ENCODE measurements at places on chromosomes 13 and 19. TPM values are rescaled to one million over a fixed set of nuclear protein-coding genes. Genes with fewer than 3 reads are reported as not detected.

The ARRDC5 gene
- total RNA-seq, result not detected

The PTPRH gene
- 21.4 TPM for total RNA-seq

DNA sequence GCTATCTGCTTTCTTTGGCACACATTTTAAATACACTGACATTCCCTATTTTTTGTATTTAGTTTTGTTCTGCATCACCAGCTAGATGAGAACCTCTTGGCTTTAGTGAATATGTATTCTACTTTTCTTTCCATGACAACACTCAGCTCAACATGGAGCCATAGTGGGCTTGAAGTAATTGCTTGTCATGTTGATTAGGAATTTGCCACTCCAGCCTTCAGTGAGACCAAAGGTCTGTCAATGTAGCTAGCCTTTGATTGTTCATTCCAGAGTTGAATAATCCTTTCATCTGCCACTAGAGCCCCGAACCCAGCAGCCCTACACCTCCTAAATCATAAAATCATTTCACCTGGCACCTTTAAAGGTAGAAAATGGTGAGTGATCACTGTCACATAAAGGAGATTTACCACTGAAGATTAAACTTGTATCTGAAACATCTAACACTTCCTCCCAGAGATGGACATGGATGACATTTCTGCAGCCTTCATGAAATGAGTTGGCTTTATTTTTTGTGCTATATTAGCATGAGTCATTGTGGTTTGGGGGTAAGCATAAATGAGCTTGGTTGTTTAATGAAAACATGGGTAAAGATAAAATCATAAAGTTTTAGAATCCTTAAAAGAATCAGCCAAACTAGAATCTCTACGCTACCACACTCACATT is 29.2 kb upstream of the GARRE1 start:
- peak overlapping the region; percentile 6 for H3K27ac ChIP-seq

DNA sequence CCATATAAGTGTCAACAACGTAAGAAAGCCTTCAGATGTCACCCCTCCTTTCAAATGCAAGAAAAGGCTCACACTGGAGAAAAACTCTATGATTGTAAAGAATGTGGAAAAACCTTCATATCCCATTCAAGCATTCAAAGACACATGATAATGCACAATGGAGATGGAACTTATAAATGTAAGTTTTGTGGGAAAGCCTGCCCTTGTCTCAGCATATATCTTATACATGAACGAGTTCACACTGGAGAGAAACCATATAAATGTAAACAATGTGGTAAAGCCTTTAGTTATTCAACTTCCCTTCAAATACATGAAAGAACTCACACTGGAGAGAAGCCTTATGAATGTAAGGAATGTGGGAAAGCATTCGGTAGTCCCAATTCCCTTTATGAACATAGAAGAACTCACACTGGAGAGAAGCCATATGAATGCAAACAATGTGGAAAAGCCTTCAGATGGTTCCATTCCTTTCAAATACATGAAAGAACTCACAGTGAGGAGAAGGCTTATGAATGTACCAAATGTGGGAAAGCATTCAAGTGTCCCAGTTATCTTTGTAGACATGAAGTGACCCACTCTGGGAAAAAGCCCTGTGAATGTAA is 11.1 kb downstream of the ZNF844 start:
- no peak overlapping the region for H3K27ac ChIP-seq
- no peaks in the 10 kb centered on the region for H3K4me1 ChIP-seq
- 0 out of 2 replicates have a peak, but pooled peaks cover 3% of the 10 kb centered on the region for H3K36me3 ChIP-seq
- no peak for DNase-seq

GRCh38 chr13:39512687-39513086 is 90.3 kb downstream of the LHFPL6 start:
- no peak overlapping the region for H3K4me3 ChIP-seq
- no peak overlapping the region for H3K27ac ChIP-seq

DNA sequence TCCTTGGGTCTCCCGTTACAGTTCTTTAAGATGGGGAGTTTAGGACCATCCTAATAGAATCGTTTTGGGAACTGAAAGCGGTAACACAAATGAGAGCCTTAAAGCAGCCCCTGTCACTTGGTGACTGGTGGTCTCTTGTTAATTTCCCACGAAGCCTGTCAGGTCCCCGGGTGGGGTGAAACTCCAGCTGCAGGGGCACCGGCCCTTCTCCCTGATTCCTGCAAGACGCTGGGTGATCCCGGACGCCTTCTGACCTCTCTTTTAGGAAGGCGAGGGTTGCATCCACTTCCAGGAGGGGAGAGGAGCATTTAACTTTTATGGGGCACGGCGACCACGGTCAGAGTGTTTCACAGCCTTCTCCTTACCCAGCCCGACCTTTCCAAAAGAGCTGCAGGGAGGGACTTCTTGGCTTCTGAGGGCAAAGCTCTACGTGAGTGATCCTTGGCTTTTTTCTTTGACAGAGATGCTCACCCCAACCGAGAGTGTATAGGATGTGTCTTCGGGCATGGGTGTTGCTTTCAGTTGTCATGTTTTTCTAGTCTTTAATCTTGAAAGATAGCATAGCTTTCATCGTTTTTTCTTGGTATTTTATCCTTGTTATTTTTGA is 688 bp downstream of the ZNF225 start:
- H3K4me1 ChIP-seq, result peaks cover 14% of the 10 kb centered on the region
- no peak overlapping the region for H3K27ac ChIP-seq
- no peaks in the 10 kb centered on the region for H3K36me3 ChIP-seq
- peak overlapping the region; percentile 80 for H3K4me3 ChIP-seq
- no peaks in the 10 kb centered on the region for H3K27me3 ChIP-seq

DNA sequence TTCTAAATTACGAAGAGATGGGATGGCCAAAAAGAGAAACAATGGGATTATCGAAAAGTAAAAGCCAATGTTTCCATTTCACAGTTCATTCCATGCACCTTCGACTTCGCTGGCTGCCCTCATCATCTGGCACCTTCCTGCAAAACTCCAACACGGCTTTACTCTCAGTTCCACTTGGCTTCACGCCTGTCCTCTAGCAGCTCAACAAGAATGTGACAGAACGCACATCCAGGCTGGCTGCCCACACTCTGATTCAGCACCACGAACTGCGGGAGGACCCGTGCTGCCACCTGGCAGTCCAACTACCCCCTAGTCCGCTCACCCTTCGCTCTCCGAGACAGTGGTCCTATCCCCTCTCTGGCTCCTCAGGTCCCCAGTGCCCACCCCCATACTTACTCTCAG is 11.7 kb downstream of the ATP7B start:
- no peak overlapping the region for H3K27ac ChIP-seq
- no peak for DNase-seq
- H3K27me3 ChIP-seq, result no peaks in the 10 kb centered on the region
- H3K36me3 ChIP-seq, result no peaks in the 10 kb centered on the region
- H3K4me3 ChIP-seq, result no peak overlapping the region
- peaks cover 20% of the 10 kb centered on the region for H3K4me1 ChIP-seq

The ZNF296 gene
- total RNA-seq, result 3.1 TPM

The SIGLEC14 gene
- total RNA-seq, result not detected

DNA sequence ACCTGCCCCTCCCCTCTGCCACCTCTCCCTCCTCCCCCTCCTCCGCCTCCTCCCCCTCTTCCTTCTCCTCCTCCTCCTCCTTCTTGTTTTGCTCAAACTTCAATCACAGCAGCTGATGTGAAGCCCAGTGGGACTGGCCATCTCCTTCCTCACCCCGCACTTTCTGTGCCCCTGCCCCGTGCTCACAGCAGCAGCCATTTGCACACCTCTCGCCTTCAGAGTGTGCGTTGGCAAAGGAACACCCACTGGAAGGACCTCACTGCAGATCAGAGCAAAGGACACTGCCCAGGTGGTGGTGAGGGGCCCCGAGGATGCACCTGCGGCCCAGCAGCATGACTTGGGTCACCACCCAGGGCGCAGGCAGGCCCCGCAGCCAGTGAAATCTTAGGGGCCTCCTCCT is 98.8 kb downstream of the SOX1 start:
- no peaks in the 10 kb centered on the region for H3K4me1 ChIP-seq
- H3K36me3 ChIP-seq, result no peaks in the 10 kb centered on the region
- peaks cover 89% of the 10 kb centered on the region for H3K27me3 ChIP-seq
- no peak for DNase-seq
- H3K27ac ChIP-seq, result no peak overlapping the region

The TEX29 gene
- total RNA-seq, result not detected

GRCh38 chr19:1457031-1457739 is 7.3 kb downstream of the APC2 start:
- H3K4me3 ChIP-seq, result no peak overlapping the region
- DNase-seq, result no peak
- H3K27me3 ChIP-seq, result no peaks in the 10 kb centered on the region
- H3K4me1 ChIP-seq, result no peaks in the 10 kb centered on the region

DNA sequence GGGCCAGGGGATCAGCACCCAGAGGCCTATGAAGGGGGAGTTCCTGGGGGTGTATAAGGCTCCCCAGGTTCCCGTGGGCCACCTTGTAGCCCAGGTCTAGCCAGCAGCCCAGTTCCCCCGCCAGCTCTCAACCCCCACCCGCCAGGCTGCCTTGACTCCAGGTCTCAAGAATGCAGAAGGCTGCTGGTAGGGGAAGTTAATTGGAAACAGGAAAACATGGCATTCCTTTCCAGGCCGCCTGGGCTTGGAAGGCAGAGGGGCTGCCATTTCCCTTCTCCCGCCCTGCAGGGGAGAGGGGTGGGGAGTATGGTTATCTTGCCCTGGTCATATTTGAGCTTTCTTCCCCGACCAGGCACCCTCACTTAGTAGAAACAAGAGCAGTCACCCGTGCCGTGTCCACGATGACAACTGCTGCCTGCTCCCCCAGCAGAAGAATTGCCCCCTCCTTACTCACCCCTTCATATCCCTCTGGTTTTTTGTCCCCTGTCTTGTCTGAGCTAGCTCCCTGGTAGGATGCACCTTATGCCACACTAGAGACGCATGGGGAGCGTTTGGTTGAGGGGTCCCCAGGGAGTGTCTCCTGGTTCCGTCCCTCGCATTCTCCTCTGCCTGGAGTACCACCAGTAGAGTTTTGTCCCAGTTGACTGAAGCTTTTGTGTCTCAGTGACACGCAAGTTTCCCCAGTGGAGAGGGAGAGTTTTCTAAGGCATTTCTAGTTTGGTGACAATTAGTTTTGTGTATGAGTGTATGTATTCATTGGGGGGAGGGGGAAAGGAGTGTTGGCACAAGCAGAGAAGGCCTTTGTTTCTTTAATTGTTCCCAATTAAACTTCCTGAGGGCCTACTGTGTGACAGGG is 4.5 kb downstream of the BICRA start:
- H3K4me3 ChIP-seq, result no peak overlapping the region
- H3K27me3 ChIP-seq, result no peaks in the 10 kb centered on the region
- DNase-seq, result no peak
- no peak overlapping the region for H3K27ac ChIP-seq

GRCh38 chr19:40513741-40514315 is 47.0 kb downstream of the SPTBN4 start:
- H3K27ac ChIP-seq, result no peak overlapping the region
- no peak overlapping the region for H3K4me3 ChIP-seq
- peaks cover 22% of the 10 kb centered on the region for H3K27me3 ChIP-seq
- no peaks in the 10 kb centered on the region for H3K4me1 ChIP-seq

The SHANK1 gene
- total RNA-seq, result not detected

The SOHLH2 gene
- 2.3 TPM for total RNA-seq

- H3K4me1 ChIP-seq, result peaks cover 68% of the 10 kb centered on the region
- peak overlapping the region; percentile 92 for H3K4me3 ChIP-seq
- DNase-seq, result no peak
- H3K27me3 ChIP-seq, result no peaks in the 10 kb centered on the region
These were observed 1.6 kb downstream of the GATAD2A start for GRCh38 chr19:19406878-19407632.

The PABPC3 gene
- 0.39 TPM for total RNA-seq

The MAP4K1 gene
- 6.8 TPM for total RNA-seq

DNA sequence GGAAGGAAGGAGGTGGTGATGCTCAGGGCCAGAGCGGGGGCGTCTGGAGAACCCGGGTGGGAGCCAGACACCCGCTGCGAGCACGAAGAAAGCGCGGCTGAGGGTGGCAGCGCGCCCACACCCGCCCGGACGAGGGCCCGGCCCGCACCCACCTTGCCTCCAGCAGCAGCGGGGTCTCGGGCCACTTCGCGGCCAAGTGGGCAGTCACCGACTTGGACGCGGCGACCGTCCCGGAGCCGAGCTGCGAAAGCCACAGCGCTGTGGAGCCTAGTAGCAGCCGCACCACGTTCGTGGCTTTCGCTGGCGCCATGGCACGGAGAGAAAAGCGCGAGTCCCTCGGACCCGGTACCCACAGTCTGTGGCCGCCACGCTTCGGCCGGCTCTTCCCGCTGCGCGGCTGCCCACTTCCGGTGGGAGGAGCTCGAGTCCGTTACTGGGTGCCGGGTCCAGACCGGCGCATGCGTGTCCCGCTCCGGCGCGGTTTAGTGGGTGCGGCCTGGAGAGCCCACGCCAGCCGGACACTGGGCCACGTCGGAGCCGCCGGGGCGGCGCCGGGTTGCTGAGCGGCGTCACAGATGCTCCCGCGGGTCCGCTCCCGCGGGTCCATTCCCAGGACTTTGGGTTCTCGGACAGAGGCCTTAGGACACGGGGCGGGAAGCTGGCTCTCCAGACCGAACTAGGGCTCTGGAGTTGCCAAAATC is at the start of gene UGGT2:
TSS of gene UGGT2 (minus strand) at position 399 of the 701 bp plus-strand sequence. CDS start at position 310, 89 bp downstream.
- no peaks in the 10 kb centered on the region for H3K36me3 ChIP-seq
- peak; percentile 93 for DNase-seq
- peaks cover 9% of the 10 kb centered on the region for H3K4me1 ChIP-seq
- H3K27me3 ChIP-seq, result no peaks in the 10 kb centered on the region
- peak within 1 kb of the TSS; percentile 85 for H3K4me3 ChIP-seq

DNA sequence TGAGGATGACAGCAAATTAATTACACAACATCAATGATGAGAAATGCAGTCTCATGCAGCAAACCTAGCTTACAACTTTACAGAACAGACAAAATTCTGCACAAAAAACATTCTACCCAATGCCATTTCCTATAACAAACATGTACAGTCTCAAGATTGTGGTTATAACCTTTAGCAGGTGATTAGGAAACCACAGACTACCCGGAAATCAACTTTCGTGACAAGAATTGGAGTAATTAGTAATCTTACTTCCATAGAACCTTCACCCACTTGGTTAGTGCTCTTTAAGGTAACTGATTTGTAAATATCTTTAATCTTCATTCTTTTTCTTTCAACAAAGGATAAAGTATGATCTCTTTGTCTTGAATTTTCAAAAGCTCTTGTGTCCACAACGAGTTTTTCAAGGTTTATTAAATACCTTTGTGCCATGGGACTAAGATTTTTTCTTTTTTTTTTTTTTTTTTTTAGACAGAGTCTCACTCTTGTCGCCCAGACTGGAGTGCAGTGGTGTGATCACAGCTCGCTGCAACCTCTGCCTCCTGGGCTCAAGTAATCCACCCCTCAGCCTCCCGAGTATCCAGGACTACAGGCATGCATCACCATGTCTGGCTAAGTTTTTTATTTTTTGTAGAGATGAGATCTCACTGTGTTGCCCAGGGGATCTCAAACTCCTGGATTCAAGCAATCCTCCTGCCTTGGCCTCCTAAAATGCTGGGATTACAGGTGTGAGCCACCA is 78.8 kb downstream of the MAP4K1 start:
- peak overlapping the region; percentile 48 for H3K27ac ChIP-seq
- H3K27me3 ChIP-seq, result no peaks in the 10 kb centered on the region
- H3K36me3 ChIP-seq, result no peaks in the 10 kb centered on the region
- H3K4me3 ChIP-seq, result no peak overlapping the region

DNA sequence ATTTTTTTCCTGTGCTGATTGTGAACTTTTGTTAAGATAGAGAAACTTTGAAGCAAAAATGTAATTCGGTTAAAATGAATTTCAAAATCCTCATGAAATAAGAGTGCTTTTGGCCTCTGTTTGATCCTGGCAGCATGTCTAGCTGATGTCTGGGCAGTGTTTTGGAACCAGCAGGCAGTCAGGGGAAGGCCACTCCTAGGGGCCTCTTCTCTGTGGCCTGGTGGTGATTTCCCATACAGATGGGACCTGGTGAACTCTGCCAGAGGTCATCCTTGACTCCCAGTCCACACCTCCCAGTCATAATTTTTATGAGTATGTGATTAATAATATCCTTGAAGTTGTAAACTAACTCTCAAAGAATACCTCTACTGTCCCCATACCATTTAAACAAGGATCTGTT is 226.6 kb downstream of the PCCA start:
- no peak overlapping the region for H3K27ac ChIP-seq
- H3K36me3 ChIP-seq, result no peaks in the 10 kb centered on the region
- H3K4me3 ChIP-seq, result no peak overlapping the region

The C19orf85 gene
- total RNA-seq, result 0.73 TPM

The IZUMO1 gene
- 2.2 TPM for total RNA-seq

The ZNF470 gene
- 1.2 TPM for total RNA-seq
